Tibial artery (tissue), 4 donors: ENCODE measurements at places on chromosomes 2 and 18.

GRCh38 chr18:67200665-67201064 lies 315.9 kb downstream of the DSEL start:
- no peak for DNase-seq

DNA sequence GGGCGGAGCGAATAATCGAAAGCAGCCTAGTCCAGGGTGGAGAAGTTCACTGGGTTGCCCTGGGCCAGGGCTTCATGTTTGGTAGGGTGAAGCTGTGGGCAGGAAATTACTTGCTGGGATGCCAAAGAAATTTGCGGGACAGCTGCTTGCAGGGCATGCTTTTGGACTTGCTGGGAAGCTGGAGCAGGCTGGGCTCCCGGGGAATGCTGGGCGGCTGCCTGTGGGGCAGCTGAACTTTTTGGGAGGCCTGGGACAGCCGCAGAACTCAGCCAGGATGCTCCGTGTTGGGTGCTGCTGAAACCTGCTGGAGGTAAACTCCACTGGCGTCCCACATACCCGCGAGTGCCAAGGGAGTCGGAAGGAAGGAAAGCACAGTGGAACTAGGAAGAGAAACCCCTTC lies 31.9 kb downstream of the ASB1 start:
- no peak for DNase-seq

DNA sequence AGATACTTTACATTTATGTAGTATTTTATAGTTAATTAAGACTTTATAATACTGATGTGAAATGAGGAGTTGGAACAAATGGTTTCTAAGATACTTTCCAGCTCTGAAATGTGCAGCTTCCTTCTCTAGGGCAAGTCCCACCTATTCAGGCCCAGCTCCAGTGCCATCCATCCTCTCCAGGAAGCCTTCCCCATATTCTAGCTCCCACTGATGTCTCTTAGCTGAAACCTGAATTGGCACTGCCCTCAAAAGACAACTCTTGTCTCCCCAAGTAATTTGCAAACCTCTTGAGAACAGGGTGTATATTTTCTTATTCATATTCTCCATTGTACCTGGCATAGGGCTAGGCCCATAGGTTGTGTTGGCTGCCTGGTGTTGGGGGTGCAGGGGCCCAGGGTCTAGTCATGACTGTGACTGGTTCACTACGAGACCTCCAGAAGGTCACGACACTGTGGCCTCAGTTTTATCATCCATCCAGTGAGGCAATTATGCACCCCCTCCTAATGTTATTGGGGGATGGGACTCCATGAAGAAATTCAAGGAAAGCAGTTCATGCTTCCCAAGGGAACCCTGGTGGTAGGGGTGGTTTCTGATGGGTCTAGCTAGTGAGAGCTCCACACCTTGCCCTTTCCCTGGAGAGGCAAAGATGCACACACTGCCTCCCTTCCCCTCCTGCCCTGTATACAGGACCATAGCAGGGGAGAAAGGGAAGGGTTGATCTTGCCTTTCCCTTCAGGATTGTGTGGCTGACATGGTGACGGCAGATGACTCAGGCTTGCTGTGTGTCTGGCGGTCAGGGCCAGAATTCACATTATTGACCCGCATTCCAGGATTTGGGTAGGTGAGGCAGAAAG lies 2.8 kb downstream of the WDR54 start:
- no peak for DNase-seq

DNA sequence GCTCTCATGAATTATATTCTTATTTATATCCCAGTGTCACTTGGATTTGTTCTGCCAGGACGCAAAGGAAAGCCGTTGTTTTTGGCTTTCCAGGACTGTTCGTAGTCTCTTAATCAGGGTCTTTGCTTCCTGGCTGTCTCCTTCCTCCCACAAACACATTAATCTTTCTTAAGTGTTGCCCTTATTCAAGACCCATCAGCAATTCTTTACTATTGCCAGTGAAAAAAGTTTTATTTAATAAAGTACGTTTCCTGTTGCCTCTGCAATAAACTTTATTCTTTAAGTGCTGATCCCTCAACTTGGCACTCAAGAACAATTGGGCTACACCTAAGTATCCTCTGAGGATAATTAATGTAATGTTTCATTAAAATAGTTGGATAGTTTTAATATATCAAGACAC lies 68.3 kb upstream of the CYP20A1 start:
- no peak for DNase-seq

GRCh38 chr2:161005170-161005569 lies 155.1 kb upstream of the TANK start:
- no peak for DNase-seq
